ENCODE measurements at places on chromosomes 16 and 17.

GRCh38 chr17:17305281-17305801 lies 2.2 kb downstream of the NT5M start:
- peaks cover 7% of the 10 kb centered on the region for H3K36me3 ChIP-seq
- H3K4me3 ChIP-seq = no peak overlapping the region
- no peak overlapping the region for H3K27ac ChIP-seq
- H3K27me3 ChIP-seq = no peaks in the 10 kb centered on the region

DNA sequence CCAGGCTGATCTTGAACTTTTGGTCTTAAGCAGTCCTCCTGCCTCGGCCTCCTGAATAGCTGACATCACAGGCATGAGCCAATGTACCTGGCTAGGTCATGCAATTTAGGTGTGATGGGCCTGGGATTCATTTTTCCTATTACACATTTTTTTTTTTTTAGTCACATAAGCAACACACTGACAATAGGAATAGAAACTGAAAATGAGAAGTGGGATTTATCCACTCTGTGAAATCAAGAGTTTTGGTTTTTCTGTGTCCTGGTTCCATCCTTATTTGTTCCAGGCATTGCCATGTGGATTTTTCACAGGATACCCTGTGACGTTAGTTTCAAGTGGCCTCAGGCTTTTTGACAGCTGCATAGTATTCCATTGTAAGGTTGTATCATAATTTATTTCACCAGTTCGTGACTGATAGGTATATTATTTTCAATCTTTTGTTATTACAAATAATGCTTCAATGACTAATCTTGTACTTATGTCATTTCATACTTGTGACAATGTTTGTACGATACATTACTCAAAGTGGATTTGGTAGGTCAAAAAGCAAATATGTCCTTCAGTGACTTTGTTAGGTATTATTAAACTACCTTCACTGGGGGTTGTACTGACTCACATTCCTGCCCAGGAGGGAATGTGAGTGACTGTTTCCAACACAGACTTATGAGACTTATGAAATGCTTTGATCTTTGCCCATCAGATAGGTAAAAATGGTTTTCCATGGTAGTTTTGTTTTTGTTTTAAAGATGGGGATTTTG lies 10.6 kb downstream of the ADCY7 start:
- H3K27ac ChIP-seq = no peak overlapping the region
- DNase-seq = no peak
- no peaks in the 10 kb centered on the region for H3K27me3 ChIP-seq
- no peak overlapping the region for H3K4me3 ChIP-seq
- H3K36me3 ChIP-seq = no peaks in the 10 kb centered on the region

DNA sequence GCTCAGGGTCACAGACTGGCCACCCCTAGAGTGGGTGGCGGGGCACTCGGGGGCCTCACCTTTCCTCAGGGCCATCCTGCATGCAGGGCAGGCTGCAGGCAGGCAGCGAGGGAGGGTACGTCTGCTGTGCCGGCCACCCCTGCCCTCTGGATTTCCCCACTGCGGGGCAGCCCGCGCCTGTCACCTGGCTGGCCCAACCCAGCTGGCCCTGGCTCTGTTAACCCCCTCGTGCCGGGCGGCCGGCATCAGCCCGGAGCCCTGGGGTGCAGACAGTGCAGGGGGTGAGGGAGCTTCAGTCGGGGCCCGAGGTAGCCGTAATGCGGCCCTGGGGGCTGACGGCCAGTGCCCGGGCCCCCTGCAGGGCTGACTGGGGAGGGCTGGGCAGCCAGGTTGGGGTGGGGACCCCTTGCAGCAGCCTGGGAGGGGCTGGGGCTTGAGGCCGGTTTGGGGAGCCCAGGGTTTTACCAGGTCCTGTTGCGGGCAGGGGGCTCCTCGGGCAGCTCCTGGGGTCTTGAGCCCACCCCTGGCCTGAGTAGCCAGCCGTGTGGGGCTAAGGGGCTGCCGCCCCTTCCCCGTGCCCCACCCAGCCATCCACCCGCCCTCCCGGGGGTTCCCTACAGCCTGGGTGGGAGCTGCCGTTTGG lies at the start of gene IGFALS:
IGFALS (minus strand) TSS at position 128 of the 643 bp plus-strand sequence; CDS start at position 75, 53 bp downstream.
- no peak for DNase-seq
- H3K4me1 ChIP-seq = no peaks in the 10 kb centered on the region
- peaks cover 28% of the 10 kb centered on the region for H3K36me3 ChIP-seq
- no peak within 1 kb of the TSS for H3K27ac ChIP-seq
- no peaks in the 10 kb centered on the region for H3K27me3 ChIP-seq

- no peak overlapping the region for H3K27ac ChIP-seq
- H3K4me3 ChIP-seq = no peak overlapping the region
- peaks cover 14% of the 10 kb centered on the region for H3K36me3 ChIP-seq
- H3K4me1 ChIP-seq = peaks cover 56% of the 10 kb centered on the region
- DNase-seq = no peak
These were observed 8.0 kb downstream of the CFAP20 start for GRCh38 chr16:58121132-58121531.

- peaks cover 66% of the 10 kb centered on the region for H3K36me3 ChIP-seq
- no peak for DNase-seq
- peak overlapping the region; percentile 64 for H3K27ac ChIP-seq
- peaks cover 29% of the 10 kb centered on the region for H3K4me1 ChIP-seq
- peak overlapping the region; percentile 86 for H3K4me3 ChIP-seq
- no peaks in the 10 kb centered on the region for H3K27me3 ChIP-seq
These were observed 699 bp downstream of the MPRIP start for GRCh38 chr17:17042851-17043460.
